ENCODE measurements at places on chromosomes 7 and 10.
A peak's percentile ranks its signal among the peaks of the same experiment; 100 is the strongest.

DNA sequence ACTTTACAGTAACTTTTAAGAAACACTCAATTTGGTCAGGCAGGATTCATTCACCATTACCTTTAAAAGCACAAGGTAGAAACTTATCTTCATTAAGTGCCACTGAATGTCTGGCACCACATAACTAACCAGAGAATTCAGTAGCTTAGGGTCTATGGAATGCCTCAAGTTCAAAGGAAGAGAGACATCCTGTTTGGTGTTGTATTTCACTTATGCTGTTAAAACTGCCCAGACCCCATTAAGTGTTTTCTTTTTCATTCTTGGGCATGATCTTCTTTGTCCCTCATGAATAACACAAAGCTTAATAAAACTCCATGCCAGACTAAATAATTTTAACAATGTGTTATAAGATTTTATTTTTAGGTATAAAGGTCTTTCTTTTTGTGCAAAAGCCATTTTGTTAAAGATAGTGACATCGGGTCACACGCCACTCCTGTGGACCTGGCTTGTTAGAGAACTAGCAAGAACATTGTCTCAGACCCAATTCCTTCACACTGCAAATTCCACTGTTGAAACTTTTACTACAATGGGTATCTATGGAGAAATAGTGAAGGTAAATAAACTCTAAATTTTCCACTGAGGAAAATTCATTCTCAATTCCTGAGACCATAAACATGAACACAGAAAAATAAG lies 221.0 kb downstream of the TWIST1 start:
- no peak for DNase-seq

- DNase-seq, result no peak
Observed at GRCh38 chr7:121560267-121560990, 164.3 kb upstream of the FAM3C start.

DNA sequence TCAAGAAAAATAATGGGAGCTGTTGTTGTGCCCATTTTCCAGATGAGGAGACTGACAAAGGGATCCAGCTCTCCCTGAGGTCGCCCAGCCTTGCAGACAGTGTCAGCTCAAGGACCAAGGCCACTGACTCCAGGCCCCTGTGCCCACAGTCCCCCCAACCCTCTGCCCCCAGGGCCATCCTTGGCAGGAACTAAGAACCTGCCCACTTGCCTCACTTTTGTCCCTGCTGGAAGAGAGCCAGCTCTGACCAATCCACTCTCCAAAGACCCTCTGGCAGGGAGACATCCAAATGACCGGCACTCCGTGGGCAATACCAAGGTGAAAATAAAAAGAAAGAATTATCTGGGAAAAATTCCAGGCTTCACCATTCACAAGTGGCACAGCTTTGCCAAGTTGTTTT lies 101.3 kb downstream of the TCERG1L start:
- no peak for DNase-seq

GRCh38 chr7:81684033-81684432 lies 85.8 kb downstream of the HGF start:
- no peak for DNase-seq

DNA sequence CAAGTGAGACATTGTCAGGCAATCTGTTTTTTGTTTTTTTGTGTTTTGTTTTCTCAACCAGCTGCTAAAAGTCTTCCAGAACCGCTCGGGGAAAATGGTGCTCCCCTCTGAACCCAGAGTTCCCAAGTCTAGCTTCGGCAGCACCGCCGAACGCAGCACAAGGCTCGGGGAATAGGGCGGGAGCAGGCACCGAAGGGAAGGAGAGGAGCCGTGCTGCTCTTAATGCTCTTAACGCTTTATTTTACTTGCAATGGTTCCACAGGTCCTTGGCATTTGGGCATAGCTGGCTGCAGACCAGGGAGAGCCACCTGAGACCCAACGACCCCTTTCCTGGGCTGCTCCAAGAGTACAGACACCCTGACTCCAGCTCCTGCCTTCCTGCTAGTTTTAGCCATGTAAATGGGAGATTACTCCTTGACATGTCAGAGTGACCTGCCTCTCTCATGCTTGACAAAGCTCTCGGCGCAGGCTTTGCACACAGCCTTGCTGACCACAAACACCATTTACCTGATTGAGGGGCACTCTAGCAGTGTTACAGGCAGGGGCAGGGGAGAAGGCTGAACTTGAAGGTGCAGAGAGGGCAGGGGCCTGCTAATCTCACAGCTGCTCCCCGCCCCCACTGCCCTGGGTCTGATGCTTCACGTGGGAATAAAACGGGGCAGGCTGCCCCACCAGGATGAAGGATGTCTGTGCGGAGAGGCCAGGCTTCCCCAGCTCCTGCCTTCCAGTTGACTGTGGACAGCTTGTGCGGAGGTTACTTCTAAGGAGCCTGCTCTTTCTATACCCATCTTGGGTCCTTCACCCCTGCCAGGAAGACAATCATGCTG lies 58.6 kb upstream of the EFCAB10 start:
- DNase-seq, result no peak

DNA sequence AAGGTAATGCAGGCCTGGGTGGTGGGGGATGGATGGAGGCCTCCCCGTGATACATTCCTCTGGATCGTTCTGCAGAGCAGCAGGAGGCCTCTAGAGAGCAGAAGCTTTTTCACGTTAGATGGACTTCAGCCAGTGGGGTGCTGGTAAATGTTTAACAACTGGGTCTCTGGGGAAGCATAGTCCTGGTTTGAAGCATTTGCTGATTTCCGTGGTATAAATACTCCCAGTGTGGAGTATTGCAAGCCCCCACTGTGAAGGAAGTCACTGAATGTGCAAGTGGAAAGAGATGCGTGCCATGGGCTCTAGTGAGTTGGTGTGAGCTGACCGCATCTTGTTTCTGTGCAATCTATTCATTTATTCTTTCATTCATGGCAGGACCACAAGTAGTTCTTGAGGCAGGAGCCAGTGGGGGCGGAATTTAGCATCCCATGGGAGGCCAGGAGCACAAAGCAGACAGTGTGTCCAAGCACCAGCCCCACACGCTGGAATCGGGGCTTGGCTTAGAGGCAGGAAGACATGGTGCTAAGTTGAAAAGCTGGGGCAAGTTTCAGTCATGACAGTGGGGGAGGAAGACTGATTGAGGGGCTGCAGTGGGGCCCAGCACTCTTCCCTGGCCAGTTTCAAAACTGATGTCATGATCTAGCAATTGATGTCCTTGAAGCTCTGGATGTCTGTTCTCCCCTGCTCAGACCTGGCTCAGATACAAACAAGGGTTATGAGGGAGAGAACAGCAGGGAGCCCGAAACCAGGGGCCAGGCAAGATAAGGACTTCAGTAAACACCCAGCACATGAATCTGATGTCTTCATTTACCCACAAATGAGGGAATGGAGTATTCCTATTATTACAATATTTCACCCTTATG lies 280.9 kb upstream of the LYZL1 start:
- no peak for DNase-seq

GRCh38 chr7:5213286-5213645 lies 23.2 kb downstream of the WIPI2 start:
- DNase-seq, result no peak

DNA sequence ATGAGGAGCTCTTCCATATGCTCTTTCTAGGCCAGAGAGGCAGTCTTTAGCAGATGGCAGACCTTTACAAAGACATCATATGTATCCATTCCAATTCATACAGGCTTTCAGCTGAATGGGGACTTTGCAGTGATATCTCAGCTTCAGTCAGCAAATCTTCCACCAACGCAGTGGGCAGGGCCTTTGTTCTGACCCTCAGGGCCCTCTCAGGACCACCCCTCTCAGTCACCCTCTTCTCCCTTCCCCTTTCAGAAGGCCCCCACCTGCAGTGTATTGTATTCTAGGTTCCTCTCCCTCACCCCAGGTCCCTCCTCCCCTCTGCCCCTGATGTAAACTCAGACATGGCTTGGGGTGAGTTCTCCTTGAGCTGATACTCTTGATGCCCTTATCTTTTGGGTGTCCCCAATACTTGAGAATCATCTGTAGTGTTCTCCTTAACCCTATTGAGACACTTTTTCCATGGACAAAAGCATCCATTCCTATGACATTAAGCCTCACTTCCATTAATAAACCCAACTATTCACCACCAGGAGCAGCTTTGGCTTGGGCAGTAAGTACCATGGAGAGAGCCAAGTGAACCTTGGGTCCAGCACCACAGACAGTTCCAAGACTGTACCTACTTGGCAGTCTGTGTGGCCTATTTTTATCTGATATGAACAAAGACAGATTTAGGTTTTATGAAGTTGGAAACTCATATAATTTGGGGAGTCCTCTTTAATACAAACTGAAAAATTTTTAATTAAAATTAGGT lies 62.7 kb downstream of the ADCYAP1R1 start:
- DNase-seq, result no peak

DNA sequence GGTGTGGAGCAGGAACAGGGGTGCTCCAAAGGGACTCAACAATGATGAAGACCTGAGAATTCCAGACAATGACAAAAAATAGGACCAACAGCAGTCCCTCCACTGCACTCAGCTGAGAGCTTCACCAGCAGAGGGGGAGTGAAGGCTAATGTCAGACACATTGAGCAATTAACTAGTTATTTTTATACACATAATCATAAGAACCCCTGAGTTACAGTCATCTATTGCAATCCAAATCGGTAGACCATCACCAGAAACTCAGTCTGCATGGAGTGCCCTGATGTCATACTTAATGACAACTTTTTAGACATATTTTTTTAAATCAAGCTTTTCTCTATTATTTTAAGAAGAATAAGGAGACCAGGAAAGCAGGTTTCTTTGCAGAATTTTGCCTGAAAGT lies 30.6 kb upstream of the IKZF1 start:
- no peak for DNase-seq

GRCh38 chr7:2381881-2382509 lies 21.4 kb upstream of the CHST12 start:
- no peak for DNase-seq

GRCh38 chr10:12950583-12951128 lies 50.9 kb downstream of the CCDC3 start:
- DNase-seq, result no peak

GRCh38 chr7:134452419-134452838 lies 6.5 kb downstream of the AKR1B1 start:
- no peak for DNase-seq

DNA sequence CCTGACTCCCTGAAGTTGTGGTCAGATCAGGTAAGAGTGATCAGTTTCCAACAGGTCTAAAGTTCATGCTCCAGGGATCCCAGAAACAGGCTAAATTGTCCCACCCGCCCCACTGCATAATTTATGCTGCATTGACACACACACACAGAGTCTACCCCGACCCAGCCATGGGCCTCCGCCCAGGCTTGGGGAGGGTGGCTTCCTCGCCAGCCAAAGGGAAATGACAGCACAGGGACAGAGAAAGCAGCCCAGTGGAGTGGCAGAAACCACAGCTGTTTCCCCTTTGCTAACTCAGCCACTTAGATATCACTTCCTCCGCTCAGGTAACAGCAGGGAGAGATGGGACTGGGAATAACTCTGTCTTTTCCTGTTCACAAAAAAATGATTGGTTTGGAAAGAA lies 9.4 kb downstream of the SH3PXD2A start:
- DNase-seq, result no peak

- DNase-seq, result no peak
Observed at GRCh38 chr10:107971411-107971810, 806.9 kb upstream of the SORCS1 start.

GRCh38 chr10:112314822-112315474 lies 31.7 kb downstream of the TECTB start:
- peak; percentile 62 for DNase-seq

- DNase-seq, result no peak
Observed at GRCh38 chr7:40586197-40586596, 451.4 kb downstream of the SUGCT start.

- DNase-seq, result peak; percentile 72
Observed at GRCh38 chr10:27252267-27253000, 11.8 kb upstream of the ACBD5 start.

GRCh38 chr7:54180796-54181195 lies 361.4 kb upstream of the VSTM2A start:
- no peak for DNase-seq

DNA sequence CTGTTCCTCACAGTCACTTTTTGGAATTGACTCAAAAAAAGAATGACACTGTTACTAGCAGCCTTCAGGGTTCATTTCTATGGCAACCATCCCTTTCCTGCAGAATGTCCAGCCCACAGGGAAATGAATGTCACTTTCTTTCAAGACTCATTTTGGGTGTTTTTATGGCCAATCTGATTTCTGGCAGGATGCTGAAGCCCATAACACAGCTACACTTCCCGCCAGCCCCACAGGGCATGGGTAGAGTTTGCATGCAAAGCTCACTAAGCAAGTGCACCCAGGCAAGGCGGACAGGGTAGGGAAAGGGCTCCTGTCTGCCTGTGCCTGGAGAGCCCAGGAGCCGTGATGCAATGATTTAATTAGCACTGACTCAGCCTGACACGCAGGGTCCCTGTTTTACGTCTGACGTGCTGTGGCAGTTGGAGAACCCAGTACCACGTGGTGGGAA lies 26.1 kb upstream of the GPAM start:
- DNase-seq, result no peak

DNA sequence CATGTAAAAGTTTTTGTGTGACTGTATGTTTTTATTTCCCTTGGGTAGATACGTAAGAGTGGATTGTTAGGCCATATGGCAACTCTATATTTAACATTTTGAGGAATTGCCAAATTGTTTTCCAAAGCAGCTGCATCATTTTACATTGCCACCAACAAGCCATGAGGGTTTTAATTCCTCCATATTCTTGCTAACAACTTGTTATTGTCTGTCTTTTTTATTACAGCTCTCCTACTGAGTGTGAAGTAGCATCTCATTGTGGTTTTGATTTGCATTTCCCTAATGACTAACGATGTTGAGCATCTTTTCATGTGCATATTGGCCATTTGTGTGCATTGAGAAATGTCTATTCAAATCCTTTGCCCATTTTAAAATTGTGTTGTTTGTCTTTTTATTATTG lies 94.9 kb downstream of the CARD11 start:
- no peak for DNase-seq

- no peak for DNase-seq
Observed at GRCh38 chr10:130623680-130624267, 487.6 kb downstream of the GLRX3 start.

- no peak for DNase-seq
Observed at GRCh38 chr10:27716521-27716920, 29.1 kb downstream of the MKX start.

GRCh38 chr7:107643407-107643806 lies 17.2 kb upstream of the SLC26A4 start:
- no peak for DNase-seq

- DNase-seq, result no peak
Observed at GRCh38 chr10:122307669-122308416, 36.7 kb downstream of the BTBD16 start.

DNA sequence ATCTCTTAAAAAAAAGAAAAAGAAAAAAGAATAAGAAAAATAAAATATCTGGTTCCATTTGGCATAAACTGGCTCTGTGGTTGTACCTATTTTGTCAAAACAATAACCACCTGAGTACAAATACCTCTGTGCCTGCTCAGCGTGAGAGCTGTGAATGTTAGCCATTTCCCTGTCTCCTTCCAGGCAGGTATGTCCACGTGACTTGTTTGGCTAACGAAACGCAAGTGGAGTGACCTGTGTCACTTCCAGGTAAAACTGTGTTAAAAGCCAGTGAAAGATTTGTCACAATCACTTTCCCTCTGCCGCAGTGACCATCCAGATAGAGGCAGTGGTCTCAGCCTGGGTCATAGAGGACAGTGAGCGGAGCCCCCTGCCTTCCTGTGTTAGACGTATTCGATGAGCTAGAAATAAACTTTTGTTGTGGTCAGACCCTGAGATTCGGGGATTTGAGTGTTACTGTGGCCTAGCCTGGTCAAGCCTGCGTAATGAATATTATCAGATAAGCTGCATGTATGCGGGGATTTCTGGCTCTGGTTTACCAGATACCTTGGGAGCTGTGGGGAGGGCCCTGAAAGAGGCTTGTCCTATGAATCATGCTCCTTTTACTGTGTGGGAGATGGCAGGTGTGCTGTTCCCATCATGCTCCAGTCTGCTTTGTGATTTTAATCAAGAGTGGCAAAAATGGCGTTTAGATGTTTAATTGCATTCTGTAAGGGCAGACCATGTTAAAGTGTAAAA lies 3.8 kb downstream of the PTER start:
- no peak for DNase-seq

Measured in stimulated activated CD8-positive, alpha-beta memory T cell treated with anti-CD3 and anti-CD28 coated beads, Interleukin-15, amount 100 ng/mL, for 24 hours (primary cell).